Stimulated activated CD8-positive, alpha-beta memory T cell treated with anti-CD3 and anti-CD28 coated beads, Interleukin-4, amount 100 ng/mL, for 4 hours (primary cell): ENCODE measurements at places on chromosomes 3 and 15.

DNA sequence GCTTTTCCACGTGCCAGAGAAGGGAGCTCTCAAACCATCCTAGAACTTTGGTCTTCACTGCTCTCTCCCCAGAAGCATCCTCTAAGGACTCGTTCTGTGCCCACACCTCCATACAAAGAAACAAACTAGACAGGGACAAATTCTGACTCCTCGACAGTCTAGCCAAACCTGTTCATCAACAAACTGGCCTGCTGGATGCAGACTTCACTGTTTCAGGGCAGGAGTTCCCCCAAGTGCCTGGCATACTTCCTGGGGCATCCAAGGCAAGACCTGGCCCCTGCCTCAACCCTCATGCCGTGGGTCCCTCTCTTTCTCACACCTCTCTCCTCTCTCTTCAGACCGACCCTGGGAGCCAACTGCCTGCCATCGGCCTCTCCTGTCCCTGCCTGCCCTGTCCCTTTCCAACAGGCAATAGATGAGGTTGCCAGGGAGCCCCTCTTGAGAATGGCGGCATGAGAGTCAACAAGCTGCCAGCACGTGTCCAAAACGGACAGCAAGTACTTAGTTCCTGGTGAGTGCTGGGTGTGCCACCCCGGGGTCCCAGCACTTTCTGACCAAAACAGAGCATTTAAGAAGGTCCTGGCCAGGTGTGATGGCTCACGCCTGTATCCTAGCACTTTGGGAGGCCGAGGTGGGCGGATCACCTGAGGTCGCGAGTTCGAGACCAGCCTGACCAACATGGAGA is 79.1 kb upstream of the HES1 start:
- no peak for DNase-seq

DNA sequence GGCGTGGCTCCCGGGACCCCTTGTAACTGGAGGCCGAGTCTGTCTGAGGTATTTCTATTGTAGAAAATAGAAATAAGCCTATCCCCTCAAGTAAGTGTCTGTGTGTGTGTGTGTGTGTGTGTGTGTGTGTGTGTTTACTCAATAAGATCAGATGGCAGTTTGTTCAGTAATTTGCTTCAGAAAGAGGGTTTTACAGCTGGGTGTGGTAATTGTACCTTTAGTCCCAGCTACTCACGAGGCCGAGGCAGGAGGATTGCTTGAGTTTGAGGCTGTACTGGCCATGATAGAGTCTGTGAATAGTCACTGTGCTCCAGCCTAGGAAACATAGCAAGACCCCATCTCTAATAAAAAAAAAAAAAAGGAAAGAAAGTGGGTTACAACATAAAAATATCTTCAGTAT is 8.7 kb downstream of the SPINT1 start:
- DNase-seq: no peak

DNA sequence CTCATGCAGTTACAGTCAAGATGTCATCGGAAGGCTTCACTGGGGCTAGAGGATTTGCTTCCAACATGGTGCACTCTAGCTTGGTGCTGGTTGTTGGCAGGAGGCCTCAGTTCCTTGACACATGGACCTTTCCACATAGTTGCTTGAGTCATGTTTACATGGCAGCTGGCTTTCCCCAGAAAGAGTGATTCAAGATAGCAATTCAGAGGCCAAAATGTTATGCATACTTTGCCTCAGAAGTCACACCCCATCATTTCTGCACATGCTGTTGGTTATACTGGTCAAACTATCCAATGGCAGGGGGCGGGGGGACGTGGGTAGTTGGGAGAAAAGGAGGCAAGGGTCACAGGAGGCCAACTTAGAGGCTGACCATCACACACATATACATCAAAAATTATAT is 58.7 kb downstream of the FOXB1 start:
- no peak for DNase-seq

GRCh38 chr3:142434503-142434902 is 13.3 kb downstream of the XRN1 start:
- no peak for DNase-seq

GRCh38 chr3:150384296-150385212 is 23.5 kb upstream of the TSC22D2 start:
- DNase-seq: no peak

GRCh38 chr3:188546835-188547670 is 393.1 kb downstream of the LPP start:
- DNase-seq: no peak

- DNase-seq: no peak
Observed at GRCh38 chr3:37124435-37124834, 49.9 kb downstream of the LRRFIP2 start.

DNA sequence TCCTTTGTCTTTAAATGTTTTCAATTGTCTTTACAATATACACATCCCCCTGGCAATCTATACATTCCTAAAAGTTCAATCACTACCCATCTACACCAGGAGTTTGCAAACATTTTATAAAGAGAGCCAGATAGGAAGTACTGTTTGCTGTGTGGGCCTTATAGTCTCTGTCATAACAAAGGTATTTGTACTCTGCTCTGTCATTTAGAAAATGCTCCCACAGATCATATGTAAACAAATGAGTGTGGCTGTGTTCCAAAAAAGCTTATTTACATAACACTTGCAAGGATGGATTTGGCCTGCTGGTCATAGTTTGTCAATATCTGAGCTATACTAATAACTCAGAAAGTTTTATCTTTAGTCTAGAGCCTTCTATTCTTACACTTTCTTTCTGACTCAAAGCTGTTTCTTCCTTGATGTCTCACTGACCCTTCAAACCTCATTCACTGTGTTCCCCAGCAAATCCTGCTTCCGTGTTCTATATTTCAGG is 511.9 kb downstream of the GBE1 start:
- DNase-seq: no peak

- DNase-seq: no peak
Observed at GRCh38 chr3:165491487-165491886, 295.3 kb upstream of the SLITRK3 start.

DNA sequence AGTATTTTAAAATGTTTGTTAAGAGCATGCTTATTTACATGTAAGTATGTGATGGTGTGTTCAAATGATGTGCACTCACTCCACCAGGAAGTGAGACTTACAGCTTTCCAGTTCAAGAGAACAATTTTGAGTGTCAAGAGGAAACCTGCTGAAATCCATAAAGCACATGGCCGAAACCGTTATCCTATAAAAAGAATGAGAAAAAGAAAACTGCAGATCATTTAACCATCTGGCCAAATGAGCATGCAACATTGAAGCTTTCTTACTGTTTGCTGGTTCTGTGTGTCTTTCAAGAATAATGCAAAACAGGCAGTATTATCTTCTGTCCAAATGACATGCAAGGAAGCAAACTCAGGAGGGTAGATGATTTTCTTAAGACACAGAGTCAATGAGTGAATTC is 26.3 kb downstream of the GABRR3 start:
- no peak for DNase-seq

GRCh38 chr3:42829083-42829627 is 19.9 kb downstream of the ACKR2 start:
- no peak for DNase-seq

DNA sequence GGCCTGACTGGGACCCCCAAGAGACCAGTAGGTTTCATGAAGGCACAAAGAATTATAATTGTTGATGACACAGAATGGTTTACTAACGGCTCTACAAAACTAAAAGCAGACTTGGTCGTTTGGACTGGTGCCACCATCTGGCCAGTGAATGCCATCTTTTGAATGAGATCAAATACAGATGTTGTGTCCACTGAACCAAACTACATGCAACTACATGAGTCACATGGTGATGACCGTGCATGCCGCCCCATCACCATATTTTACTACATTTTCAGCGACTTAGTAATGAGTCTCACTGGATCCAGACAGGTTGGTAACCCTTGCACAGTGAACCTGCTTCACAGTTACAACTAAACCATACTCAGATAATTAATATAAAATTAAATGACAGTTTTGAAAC is 803.3 kb downstream of the DIPK2A start:
- no peak for DNase-seq

DNA sequence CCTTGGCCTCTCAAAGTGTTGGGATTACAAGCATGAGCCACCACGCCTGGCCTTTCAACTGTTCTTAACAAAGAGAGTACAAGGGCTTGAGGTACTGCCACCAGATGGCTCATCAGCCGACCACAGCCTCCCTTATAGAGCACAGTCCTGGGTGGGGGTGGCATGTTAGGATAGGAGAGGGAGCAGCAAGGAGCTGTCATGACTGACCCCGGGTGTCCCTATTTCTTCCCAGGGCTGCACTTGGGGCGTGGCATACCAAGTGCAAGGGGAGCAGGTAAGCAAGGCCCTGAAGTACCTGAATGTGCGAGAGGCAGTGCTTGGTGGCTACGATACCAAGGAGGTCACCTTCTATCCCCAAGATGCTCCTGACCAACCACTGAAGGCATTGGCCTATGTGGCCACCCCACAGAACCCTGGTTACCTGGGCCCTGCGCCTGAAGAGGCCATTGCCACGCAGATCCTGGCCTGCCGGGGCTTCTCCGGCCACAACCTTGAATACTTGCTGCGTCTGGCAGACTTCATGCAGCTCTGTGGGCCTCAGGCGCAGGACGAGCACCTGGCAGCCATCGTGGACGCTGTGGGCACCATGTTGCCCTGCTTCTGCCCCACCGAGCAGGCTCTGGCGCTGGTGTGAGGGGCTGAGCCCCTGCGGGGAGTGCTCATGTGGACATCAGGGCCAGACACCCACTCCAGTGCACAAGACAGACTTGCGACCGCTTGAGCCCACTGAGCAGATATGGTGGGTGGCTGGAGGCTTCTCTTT is 2.1 kb downstream of the CHAC1 start:
- no peak for DNase-seq

DNA sequence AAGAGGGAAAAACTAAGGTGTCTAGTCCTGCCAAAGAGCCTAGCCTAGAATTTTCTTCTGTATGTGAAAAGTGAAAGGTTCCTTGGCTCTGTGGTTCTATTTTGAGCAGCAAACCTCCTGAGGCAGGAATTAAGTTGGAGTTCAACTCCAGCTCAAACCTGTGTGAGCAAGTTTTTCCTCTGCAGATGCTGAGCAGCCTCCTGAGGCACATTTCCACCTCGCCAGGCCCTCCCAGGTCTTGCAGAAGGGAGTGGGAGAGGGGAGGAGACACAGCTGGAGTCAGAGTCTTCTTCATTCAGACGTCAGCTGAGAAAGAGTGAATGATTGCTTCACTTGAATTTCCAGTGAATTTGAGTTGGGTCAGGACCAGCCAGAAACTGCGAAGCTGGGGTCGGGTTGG is 69.5 kb upstream of the ETV5 start:
- DNase-seq: no peak

GRCh38 chr3:1131166-1131565 is 38.3 kb downstream of the CNTN6 start:
- no peak for DNase-seq

DNA sequence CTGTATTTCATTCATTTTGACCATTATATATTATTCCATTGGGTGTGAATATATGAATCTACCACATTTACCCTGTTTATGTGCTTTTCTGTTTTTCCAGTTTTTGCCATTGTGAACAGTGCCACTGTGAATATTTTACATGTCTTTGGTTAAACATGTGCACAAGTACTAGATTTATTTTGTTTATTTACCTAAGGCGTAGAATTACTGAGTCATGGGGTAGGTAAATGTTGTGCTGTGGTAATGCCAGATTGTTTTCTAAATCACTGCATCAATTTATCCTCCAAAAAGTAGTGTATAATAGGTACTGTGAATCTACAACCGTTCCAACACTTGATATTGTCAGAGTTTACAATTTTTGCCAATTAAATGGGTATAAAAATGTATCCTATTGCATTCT is 362.1 kb upstream of the AGTR1 start:
- no peak for DNase-seq

DNA sequence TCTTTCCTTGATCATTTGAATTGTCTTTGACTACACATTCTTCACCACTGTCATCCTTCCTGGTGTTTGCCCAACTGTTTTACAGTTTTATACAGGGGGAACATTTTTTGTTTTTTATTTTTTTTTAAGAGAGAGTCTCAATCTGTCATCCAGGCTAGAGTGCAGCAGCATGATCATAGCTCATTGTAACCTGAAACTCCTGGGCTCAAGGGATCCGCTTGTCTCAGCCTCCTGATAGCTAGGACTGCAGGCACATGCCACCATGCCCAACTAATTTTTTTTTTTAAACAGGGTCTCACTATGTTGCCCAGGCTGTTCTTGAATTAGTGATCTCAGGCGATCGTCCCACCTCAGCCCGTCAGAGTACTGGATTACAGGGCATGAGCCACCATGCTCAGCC is 222.6 kb downstream of the BBX start:
- no peak for DNase-seq

GRCh38 chr3:152235709-152236298 is 32.9 kb upstream of the MBNL1 start:
- DNase-seq: no peak

- no peak for DNase-seq
Observed at GRCh38 chr15:79595995-79596622, 164.0 kb downstream of the MINAR1 start.

- DNase-seq: no peak
Observed at GRCh38 chr15:98996624-98997023, 11.0 kb downstream of the PGPEP1L start.

GRCh38 chr15:33678602-33679001 is 289.7 kb upstream of the CHRM5 start:
- no peak for DNase-seq

- DNase-seq: no peak
Observed at GRCh38 chr3:12870942-12871341, 29.6 kb upstream of the RPL32 start.

DNA sequence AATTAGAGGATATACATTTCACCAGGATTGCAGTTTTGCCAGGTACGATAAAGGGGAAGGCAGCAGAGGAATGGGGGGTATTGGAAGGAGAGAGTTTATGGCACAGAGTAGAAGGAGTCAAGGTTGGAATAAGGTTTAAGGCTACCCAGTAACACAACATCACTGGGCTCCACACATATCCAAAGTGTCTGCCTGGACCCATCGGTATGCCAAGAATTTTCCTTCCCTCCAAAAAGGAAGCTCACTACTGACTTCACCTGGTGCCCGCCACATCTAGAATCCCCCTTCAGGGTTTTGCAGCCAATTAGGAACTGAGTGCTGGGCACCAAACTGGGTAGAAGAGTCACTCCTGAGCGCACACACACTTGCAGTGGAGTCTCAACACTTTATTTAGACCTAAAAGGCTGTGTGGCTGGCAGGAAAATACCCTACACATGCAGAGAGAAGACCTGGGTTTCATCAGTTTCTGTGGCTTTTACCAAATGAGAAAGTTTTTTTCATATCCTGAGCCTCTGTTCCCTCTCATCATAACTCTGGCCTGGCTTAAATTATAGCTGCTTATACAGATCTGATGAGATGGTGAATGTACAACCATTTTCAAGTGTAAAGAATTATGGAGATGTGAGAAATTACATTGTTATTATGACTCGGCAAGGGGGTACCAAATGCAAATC is 190.8 kb upstream of the LPP start:
- DNase-seq: no peak

DNA sequence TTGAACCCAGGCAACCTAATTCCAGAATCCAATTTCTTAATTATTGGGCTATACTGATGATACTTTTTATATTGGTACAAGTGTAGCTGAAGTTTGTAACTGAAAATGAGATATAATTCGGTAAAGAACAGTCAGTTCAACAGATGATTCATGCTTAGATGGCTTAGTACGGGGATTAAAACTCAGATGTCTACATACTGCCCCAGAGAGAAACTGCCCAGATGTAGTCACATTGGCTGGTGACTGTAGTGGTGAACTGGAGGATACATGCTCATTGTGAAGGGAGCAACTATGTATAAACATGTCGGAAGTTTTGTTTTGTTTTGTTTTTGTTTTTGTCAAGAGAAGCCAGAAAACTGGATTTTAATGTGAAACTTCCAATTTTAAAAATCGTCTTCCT is 179.6 kb downstream of the ADAMTSL3 start:
- no peak for DNase-seq

- DNase-seq: no peak
Observed at GRCh38 chr3:153144071-153144470, 18.0 kb upstream of the RAP2B start.
